ENCODE measurements at places on chromosomes 6 and 20. TPM values are rescaled to one million over a fixed set of nuclear protein-coding genes. Genes with fewer than 3 reads are reported as not detected.

DNA sequence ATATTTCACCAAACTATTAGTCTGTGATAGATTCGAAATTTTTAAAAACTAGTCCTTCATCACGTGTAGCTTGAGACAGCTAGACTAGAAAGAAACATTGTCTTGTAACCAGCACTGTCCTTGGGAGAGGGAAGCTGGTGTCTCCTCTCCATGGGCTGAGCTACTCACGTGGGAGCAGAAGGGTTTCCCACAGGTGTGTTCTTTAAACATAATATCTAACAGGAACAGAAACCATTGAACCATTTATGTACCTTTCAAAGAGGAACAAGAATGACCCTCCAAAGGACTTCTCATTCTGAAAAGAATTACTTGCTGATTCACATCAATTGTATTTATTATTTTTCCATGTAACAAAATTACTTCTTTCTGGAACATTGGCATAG lies 72.4 kb upstream of the SYNJ2 start:
- DNase-seq: no peak

GRCh38 chr6:84448331-84448730 lies 220.9 kb upstream of the CEP162 start:
- DNase-seq: no peak

The SYTL3 gene
- 0.74 TPM for total RNA-seq

- peak; percentile 97 for DNase-seq
Measured at GRCh38 chr20:51022803-51023616, at the start of gene KCNG1. Gene KCNG1 (minus strand): TSS chr20:51023107. CDS start chr20:51010338, 12,769 bp downstream.

The HLA-DMB gene
- 0.55 TPM for total RNA-seq

All from H7 (cell line).